ENCODE measurements at places on chromosomes 2 and 18. TPM values are rescaled to one million over a fixed set of nuclear protein-coding genes. Genes with fewer than 3 reads are reported as not detected.

Gene IL36RN
- total RNA-seq, result not detected

Gene DHRS9
- 0.21 TPM for total RNA-seq

Gene SERTAD2
- total RNA-seq, result 18.6 TPM

Gene KCNS3
- total RNA-seq, result 20.8 TPM

Gene EPB41L3
- 68.8 TPM for total RNA-seq

Gene ITGA4
- total RNA-seq, result 10.7 TPM

Gene ARHGEF33
- 4.0 TPM for total RNA-seq

Gene LOXHD1
- total RNA-seq, result 0.21 TPM

Gene HTR2B
- total RNA-seq, result 0.60 TPM

Gene BCL11A
- total RNA-seq, result 0.22 TPM

GRCh38 chr2:44097322-44097907 is 71.3 kb upstream of the PPM1B start:
- no peak for DNase-seq

DNA sequence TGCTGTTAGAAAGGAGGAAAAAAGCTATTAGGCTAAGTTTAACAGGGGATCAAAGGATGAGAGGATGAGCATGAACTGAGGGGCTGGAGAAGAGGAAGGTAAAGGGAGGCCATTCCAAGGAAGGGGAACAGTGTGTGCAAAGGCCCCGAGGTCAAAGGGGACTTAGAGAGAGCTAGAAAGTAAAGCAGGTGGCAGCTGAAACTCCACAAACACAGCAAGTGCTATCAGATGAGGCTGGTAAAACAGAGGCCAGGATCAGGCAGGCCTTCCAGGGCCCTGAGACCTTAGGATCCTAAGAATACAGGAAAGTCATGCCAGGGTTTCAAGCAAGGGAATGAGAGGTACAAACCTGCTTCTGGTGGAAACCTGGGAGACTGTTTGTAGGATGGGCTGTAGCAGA is 5.8 kb downstream of the HDAC4 start:
- DNase-seq, result no peak

DNA sequence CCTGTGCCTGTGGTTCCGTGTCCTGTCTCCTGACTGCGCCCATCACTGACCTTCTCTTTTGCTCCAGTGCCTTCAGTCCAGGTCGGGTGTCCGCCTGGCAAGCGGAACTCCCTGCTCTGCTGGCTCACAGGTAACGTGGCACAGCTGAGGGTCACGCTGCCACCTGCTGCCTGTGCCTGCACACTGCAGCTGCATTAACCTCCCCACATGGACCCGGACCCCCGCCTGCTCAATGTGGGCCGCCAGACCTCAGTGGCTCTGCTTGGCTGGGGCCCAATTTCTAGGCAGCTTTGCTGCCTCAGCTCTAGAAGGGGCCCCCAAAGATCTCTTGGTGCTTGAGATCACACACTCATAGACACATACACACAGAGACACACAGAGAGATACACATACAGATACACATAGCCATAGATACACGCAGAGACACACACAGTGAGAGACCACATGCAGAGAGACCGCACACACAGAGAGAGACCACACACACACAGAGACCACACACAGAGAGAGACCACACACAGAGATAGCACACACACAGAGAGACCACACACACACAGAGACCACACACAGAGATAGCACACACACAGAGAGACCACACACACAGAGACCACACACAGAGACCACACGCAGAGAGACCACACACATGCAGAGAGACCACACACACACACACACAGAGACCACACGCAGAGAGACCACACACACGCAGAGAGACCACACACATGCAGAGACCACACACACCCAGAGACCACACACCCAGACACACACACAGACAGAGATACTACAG is 14.9 kb upstream of the CNNM3 start:
- DNase-seq, result peak; percentile 63

GRCh38 chr2:7994397-7994951 is 687.4 kb upstream of the ID2 start:
- no peak for DNase-seq

DNA sequence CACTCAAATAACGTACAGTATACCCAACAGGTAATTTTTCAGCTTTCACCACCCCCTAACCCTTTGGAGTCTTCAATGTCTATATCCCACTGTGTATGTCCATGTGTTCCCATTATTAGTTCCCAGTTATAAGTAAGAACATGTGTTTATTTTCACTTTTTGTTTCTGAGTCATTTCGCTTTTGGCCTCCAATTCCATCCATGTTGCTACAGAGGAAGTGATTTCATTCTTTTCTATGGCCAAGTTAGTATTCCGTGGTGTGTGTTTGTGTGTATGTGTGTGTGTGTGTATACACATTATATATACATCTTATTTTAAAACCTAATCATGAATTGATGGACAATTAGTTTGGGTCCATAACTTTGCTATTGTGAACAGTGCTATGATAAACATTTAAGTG is 464.4 kb downstream of the CMPK2 start:
- DNase-seq, result no peak

DNA sequence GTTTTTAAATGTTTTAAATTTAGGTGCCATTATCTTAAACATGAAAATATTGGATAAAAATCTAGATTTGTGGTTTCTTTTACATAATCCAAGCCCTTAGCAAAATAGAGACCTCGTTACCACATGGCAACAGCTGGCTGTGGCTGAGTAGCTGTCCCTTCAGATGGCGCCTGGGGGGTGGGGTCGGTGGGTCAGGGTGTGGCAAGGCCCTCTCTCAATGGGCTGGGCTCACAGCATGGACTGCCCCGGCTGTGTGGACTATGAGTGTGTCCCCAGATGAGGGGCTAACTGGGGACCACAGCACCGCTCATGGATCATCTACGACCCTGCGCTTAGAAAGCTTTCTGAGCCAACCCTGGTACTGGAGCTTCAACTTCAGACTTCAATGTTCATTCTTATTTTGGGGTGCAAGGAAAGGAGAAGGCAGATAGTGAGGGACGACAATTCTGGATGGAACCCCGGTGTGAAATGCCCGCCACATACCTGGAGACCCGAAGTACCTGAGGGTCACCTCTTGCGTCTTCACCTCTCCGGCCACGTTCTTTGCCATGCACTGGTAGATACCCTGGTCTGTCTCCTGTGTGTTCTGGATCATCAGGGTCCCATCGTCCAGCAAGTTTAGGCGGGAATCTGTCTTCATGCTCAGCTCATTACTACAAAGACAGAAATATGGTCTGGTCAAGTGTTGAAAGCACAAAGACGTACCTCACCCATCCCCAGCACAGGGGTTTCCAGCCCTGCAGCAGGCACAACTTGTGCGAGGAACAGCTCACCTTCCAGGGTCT is 71.0 kb downstream of the PXDN start:
- no peak for DNase-seq

DNA sequence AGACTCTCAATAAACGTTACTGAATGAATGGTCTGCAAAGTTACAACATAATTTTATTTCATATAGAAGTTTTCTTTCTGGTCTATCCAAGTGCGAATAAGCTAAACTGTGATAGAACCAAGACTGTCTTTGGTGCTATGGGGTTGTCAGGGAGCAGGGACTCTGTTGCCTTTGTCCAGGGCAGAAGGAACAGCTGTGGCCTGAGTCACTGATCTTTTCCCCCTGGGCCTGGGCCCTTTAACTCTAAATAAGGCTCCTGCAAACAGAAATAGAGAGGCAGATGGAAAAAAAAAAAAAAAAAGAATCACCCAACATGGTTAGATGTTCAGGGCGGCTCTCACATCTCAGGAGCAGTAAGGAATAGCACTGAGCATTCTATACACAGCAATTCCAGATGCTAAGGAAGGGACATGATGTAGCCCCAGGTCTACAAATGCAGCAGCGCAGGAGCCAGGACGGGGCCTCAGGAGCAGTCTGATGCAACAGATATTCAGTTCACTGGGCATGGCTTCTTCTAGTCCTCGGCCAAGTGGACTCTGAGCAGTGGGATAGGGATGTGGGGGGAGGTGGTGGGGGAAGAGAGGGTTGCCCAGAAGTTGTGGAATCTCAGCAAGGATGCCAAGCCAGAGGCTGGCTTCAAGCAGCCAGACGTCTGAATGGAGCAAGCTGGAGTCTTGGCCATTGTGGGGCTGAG is 247.1 kb upstream of the SIX2 start:
- DNase-seq, result no peak

DNA sequence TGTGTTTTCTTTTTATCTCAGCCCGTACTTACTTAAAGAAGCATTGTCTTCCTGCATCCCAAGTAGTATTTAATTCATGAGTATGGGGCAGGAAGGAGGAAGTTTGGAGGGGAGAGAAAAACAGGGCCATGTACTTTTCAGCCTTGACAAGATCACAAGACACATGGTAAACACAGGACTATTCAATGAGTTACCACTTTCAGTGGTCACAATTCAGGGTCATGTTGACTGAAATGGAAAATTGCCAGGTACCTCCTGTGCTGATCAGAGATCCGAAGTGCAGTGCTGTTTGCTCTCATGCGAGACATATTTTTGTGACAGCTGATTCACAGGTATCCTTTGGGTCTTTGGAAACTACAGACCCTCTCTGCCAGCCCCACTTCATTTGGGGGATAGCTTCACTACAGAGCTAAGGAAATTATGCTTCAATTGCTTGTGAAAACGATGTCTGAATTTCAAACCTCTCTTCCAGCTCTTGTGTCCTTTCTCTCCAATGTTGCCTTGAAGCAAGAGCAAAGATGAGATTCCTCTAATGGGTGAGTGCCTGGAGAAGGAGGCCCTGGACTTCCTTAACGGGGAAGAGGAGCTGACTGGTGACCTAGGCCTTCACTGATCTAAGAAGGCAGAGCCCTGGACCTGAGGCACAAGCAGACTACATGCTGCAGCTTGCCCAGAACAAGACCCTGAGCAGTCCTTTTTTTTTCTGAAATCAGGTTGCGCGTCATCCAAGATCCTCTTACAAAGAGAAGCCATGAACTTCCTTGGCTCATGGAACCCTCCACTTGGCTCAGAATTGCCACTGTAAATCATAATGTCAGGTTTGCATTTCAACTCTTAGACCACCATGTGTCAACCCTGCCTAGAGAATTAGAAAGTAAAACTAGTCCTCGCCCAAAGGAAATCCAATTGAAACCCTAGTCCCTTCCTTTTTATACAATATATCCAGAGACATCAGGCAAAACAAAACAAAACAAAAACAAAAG is 44.1 kb downstream of the EVA1A start:
- no peak for DNase-seq

- no peak for DNase-seq
These were observed 73.3 kb downstream of the TMEM18 start for GRCh38 chr2:603869-604268.

- no peak for DNase-seq
These were observed 671.3 kb upstream of the CHAC2 start for GRCh38 chr2:53096351-53096750.

GRCh38 chr2:205629091-205629776 is 53.1 kb upstream of the NRP2 start:
- DNase-seq, result no peak

DNA sequence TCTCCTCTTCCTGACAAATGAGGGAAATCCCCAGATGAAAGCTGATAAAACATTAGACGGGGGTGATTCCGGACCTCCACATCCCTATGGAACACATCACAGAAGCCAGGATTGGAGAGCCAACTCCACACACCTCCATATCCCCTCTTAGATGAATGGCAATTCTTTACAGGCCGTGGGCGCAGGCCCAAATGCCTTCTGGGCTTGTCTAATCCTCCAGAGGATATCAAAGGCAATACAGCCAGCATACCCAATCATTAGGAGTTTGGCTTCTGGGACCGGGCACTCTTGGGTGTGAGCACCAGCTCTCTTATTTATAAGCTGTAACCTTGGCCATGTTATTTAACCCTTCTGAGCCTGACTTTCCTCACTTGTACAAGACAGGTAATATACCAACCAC is 15.0 kb upstream of the CYP1B1 start:
- DNase-seq, result no peak

GRCh38 chr18:35777039-35777438 is 195.4 kb upstream of the RMP24 start:
- DNase-seq, result no peak

DNA sequence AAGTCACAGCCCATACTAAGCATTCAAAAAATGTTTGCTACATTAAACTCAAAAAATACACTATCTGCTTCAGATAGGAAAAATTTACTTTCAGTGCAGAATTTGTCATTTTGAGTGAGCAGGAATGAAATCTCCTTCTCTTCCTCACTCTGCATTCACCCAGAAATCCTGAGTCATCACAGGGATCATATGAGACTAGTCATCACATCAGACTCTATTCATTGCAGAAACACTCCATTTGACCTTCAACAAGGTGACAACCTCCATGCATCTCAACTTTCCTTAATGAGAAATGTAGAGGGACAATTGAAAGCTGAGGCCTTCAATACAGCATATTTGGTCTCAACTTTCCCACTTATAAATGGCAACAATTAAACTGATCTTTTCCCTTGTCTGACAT is 130.4 kb upstream of the CYP26B1 start:
- no peak for DNase-seq

DNA sequence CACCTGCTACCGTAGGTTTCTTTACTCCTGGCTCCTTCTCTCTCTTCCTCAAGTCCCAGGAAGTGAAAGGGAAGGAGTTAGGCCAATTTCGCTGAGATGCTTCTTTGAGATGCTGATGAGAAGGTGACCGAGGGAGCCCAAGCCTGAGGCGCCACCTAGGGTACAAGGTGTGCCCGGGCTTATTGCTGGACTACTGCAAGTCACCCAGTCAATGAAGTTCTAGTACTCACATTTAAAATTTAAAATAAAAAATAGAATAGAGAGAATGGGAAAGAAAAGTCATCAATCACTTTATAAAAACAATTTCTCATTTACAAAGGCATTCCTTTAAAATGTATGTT is 45.3 kb downstream of the ACAA2 start:
- DNase-seq, result peak; percentile 38

- no peak for DNase-seq
These were observed 1355.4 kb upstream of the ACVR2A start for GRCh38 chr2:146489386-146489785.

GRCh38 chr2:142973822-142974207 is 96.4 kb downstream of the KYNU start:
- no peak for DNase-seq

DNA sequence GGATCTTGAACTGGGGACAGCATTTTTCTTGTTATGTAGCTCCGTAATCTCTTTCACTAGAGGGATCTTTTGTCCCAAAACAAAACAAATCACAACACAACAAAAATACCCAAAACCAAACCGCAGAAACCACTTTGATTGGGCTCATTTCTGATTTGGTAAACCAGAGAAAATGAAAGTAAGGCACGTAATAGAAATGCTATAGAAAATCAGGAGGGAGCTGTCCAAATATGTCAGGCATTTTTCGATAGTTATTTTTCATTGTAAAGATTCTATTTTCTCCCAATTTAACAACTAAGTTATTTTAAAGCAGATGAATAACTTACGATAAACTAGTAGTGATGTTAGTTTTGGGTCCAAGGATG is 406.5 kb downstream of the XIRP2 start:
- no peak for DNase-seq

DNA sequence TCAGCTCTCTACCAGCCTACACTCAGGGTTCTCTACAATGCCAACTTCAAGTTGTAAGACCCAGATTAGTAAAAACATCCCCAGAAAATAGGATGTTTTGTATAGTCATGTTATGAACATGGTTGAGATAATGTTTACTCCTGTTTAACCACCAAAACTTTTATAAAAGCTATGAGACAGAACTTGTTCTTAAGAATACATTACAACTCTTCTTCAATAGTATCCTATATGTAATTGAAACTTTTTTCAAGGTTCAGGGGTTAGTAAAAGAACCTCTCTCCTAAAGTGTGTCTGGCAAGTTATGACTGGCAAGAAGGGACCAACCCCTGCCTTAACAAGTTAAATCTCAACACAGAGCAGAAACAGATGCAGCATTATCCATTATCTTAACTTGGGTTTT is 118.8 kb upstream of the STK17B start:
- DNase-seq, result no peak

- no peak for DNase-seq
These were observed 39.8 kb upstream of the TMEM247 start for GRCh38 chr2:46439582-46439981.

GRCh38 chr18:50432915-50433314 is 58.1 kb downstream of the SKA1 start:
- DNase-seq, result no peak

Measured in tibial nerve (tissue), 4 donors.